Stimulated activated CD4-positive, alpha-beta T cell treated with anti-CD3 and anti-CD28 coated beads, Interleukin-4, amount 100 ng/mL, for 1 hour (primary cell): ENCODE measurements at places on chromosomes 13 and 19.

DNA sequence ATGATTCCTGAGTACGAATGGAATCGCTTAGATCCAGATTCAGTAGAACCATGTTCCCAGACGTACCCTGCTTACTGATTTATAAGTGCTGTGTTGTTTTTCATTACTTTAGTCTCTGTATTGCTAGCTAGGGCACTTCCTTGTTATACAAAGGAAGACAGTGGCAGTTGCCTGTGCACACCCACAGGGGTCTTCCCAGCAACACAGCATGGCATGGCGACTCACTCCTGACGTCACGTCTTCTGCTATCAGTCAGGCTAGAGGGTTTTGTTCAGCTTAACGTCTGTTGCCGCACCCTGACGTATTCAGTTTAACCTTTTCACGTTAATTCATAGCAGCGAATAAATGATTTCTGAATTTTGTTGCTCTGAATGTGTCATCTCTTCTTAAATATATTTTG lies 295.1 kb downstream of the MYO16 start:
- DNase-seq: no peak

- DNase-seq: no peak
Measured at GRCh38 chr19:58582985-58583384, 9.8 kb upstream of the MZF1 start.

DNA sequence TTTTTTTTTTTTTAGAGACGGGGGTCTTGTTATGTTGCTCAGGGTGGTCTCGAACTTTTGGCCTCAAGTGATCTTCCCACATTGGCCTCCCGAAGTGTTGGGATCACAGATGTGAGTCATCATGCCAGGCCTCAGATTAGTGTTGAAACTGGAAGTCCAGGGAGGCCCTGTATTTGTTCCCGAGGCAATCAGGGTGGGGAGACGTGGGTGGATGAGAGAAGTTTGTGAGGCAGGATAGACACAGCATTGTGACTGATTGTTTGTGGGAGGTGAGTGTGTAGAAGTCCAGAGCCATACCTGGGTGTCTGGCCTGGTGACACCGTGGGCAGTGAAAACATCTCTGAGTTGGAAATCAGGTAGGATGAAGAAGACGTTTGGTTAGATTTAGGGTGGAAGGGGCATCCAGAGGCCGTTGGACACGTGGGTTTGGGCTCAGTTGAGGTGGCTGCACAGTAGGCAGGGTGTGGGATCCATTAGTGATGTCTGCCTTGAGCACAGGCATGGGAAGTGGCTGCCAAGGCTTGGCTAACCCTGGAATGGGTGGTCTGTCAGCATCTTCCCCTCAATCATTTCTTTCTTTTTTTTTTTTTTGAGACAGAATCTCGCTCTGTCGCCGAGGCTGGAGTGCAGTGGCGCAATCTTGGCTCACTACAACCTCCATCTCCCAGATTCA lies 12.4 kb downstream of the RTN2 start:
- DNase-seq: no peak

- DNase-seq: no peak
Measured at GRCh38 chr13:49635599-49636433, 7.5 kb downstream of the ARL11 start.

DNA sequence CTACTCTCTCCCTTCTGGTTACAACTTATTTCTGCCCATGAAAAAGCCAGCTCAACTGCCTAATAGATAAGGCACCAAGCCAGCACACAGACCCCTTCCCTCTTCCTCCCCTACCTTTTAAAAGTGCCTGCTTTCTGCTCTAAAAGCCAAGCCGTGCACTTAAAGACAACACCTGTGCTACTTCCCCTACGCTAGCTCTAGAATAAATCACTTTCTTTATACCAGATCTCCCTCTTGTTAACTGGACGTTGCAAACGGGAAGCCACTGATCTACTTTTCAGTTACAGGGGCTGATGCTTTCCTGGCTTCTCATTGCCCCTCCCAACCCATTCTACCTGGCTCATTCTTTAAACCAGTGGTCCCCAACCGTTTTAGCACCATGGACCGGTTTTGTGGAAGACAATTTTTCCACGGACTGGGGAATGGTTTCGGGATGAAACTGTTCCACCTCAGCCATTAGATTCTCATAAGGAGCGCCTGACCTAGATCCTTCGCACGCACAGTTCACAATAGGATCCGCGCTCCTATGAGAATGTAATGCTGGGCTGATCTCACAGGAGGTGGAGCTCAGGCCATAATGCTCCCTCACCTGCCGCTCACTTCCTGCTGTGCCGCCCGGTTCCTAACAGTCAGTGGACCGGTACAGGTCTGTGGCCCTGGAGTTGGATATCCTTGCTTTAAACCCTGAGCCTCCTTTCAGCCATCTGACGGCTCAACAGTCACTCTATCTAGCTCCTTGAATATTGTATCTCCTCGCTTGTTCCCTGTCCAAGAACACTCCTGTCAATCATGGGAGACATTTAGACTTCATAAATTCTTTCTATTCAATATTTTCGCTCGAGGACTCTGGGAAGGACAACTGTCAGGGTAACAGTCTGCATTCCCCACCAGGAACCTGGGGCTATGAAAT lies 841 bp upstream of the ZNF223 start:
- DNase-seq: peak; percentile 21

- peak; percentile 35 for DNase-seq
Measured at GRCh38 chr19:18282021-18282787, 782 bp upstream of the JUND start.

- DNase-seq: no peak
Measured at GRCh38 chr19:4102339-4103079, 21.4 kb downstream of the MAP2K2 start.

GRCh38 chr13:59120297-59120843 lies 1043.4 kb downstream of the DIAPH3 start:
- DNase-seq: no peak

GRCh38 chr19:51607077-51607476 lies 23.1 kb downstream of the SIGLEC5 start:
- no peak for DNase-seq

DNA sequence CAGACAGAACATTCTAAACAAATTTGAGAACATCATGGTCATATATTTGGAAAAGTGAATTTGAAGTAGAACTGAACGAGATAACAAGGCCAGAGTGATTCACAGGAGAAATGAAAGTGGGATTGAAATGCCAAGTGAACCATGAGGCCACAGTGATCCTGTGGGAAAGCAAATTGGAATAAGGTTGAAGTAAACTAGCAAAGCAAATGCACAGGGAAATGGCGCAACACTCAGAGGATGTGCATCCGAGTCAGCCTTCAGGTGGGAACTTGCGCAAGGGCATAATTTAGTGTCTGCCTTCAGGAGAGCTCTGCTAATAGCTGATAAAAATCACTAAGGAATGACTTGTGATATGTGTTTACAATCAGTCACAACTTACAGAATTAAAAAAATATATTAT lies 696.6 kb downstream of the LIG4 start:
- no peak for DNase-seq

- no peak for DNase-seq
Measured at GRCh38 chr13:66036636-66037035, 1193.5 kb downstream of the PCDH9 start.

DNA sequence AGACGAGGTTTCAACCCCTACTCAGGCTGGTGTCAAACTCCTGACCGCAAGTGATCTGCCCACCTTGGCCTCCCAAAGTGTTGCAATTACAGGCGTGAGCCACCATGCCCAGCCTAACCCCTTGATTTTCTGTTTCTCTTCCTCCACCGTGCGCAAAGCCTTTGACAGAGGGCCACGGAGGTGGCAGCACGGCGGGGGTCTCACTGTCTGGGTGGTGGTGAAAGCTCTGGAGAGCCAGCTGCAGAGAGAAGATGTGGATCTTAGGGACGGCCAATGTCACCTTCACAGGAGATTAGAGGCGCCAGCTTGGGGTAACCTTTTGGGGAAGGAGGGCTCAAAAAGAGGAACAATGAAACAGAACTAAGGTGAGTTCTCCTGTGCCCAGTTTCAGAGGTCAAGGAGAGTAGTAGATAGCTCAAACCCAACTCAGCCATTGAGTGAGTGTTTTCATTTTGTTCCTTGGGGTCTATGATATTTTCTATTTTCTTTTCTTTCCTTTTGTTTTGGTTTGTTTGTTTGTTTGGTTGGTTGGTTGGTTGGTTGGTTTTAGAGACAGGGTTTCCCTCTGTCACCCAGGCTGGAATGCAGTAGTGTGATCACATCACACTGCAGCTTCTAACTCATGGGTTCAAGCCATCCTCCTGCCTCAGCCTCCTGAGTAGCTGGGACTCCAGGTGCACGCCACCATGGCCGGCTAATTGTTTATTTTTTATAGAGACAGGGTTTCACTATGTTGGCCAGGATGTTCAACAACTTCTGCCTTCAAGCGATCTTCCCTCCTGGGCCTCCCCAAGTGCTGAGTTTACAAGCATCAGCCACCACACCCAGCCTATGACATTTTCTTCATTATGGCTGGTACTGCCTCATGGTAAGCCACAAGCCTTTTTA lies 37.7 kb downstream of the GPR42 start:
- no peak for DNase-seq

DNA sequence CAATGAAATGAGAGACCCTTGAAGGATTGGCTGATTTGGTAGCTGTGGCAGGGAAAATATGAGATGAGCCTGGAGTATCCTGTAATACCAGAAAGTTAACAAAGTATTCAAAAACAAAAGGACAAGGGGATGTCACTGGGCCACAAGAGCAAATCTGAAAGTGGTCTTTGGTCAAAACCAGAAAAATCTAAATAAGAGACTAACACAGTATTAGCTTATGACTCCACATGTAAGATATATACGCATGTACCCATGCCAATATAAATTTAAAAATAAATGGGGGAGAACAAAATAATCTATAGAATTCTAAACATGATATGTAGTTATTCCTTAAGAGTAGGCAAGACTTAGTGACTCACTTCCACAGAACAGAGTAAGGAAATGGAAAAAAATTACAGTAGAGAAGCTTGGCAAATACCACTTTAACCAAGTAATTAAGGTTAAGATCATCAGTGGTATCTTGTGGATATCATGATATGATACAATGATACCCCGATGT lies 16.9 kb downstream of the KLF12 start:
- no peak for DNase-seq

- DNase-seq: no peak
Measured at GRCh38 chr19:55857149-55857548, 20.8 kb downstream of the NLRP4 start.

DNA sequence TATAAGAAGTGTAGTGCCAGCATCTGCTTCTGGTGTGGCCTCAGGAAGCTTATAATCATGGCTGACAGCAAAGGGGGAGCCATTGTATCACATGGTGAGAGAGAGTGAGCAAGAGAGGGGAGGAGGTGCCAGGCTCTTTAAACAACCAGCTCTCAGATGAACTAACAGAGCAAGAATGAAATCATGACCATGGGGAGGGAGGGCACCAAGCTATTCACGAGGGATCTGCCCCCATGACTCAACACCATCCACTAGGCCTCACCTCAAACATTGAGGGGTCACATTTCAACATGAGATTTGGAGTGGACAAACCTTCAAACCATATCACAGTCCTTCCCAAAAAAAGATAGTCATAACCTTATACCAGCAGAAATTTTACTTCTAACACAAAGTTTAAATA lies 174.0 kb downstream of the GPC5 start:
- no peak for DNase-seq

- no peak for DNase-seq
Measured at GRCh38 chr13:78607409-78608251, 4.3 kb upstream of the POU4F1 start.

DNA sequence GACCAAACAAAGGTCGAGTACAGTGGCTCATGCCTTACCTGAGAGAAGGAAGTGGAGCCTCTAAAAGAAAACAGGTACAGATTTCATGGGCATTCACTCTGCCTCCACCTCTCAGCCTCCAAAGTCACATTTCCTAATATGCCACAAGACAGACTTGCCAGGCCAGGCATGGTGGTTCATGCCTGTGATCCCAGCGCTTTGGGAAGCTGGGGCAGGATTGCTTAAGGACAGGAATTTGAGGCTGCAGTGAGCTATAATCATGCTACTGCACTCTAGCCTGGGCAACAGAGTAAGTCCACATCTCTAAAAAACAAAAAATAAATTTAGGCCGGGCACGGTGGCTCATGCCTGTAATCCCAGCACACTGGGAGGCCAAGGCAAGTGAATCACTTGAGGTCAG lies 10.9 kb upstream of the DNMT1 start:
- no peak for DNase-seq
